ENCODE measurements at places on chromosomes 13 and 19.

DNA sequence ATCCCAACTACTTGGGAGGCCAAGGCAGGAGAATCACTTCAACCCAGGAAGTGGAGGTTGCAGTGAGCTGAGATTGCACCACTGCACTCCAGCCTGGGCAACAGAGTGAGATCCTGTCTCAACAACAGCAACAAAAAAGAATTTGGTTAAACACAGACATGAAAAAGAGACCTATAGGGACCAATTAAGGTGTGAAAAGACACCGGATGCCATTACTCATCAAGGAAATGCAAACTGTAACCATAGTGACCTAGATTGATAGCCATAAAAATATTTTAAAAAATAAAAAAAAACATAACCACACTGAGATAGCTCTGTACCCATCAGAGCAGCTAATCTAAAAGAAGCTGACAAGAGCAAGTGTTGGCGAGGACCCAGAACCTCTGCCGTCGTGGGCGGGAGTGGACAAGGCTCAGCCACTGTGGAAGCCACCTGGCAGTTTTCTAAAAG lies 37.1 kb upstream of the ISYNA1 start:
- no peak for DNase-seq

DNA sequence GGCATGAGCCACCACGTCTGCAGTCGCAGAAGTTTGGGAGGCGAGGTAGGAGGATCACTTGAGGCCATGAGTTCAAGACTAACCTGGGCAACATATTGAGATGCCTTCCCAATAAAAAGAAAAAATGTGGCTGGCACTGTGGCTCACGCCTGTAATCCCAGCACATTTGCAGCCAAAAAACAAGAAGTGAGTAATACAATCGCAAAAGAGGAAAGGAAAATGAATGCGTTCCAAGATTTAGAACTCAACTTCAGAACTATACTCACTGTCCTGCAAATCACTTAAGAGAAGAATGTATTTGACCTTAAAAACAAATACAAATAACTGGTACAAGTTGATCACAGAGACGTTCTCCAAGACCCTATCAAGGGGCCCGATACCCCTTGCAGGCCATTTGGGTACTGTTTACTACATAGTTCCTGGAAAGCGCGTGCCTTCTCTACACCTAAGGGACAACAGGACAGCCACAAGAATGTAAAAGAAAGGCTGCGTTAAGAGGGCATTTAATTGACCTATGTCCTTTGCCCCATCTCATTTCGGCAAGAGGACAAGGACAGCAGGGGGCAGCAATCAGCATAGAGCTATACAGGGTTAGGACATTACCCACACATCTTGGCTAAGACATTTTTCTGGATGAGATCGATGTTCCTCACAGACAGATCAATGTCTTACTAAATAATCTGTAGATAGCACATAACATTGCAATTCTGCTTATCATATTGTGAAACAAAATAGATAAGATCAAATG lies 41.3 kb downstream of the FLT3 start:
- peak; percentile 39 for DNase-seq

DNA sequence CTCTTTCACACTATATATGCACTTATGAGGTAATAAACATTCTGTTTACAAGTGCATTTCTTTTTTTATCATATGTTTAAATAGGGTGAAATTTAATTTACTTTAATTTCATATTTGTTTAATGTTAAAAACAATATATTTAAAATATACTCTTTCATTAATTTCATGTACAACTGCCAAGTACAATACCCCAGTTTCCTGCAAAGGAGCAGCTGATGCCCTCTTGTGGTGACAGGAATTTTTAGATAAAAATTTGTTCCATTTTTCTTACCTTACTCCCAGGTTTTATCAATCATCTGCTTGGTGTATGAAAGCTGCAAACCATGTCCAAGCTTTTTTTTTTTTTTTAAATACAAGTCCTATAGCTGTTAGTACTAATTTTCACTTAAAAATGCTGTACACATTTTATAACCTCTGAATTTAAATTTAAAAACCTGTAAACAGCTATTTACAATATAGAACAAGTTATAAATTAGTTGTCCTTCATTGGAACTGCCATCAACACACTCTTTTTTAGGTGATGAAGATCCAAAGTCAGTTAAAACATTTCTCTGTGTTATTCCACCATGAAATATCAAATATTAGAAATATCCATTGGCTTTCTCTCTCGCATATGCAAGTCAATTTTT lies 4.9 kb downstream of the PCDH20 start:
- DNase-seq, result no peak

GRCh38 chr13:30504081-30504480 lies 38.3 kb upstream of the HMGB1 start:
- no peak for DNase-seq

DNA sequence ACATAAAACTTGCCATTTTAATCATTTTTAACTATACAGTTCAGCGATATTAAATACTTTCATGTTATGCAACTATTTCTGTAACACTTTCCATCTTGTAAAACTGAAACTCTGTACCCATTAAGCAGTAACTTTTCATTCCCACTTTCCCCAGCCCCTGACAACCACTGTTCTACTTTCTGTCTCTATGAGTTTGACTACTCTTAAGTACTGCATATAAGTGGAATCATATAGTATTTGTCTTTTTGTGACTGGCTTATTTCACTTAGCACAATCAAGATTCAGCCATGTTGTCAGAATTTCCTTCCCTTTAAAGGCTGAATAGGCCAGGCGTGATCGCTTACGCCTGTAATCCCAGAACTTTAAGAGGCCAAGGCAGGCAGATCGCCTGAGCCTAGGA lies 56.2 kb downstream of the ARHGAP35 start:
- no peak for DNase-seq

DNA sequence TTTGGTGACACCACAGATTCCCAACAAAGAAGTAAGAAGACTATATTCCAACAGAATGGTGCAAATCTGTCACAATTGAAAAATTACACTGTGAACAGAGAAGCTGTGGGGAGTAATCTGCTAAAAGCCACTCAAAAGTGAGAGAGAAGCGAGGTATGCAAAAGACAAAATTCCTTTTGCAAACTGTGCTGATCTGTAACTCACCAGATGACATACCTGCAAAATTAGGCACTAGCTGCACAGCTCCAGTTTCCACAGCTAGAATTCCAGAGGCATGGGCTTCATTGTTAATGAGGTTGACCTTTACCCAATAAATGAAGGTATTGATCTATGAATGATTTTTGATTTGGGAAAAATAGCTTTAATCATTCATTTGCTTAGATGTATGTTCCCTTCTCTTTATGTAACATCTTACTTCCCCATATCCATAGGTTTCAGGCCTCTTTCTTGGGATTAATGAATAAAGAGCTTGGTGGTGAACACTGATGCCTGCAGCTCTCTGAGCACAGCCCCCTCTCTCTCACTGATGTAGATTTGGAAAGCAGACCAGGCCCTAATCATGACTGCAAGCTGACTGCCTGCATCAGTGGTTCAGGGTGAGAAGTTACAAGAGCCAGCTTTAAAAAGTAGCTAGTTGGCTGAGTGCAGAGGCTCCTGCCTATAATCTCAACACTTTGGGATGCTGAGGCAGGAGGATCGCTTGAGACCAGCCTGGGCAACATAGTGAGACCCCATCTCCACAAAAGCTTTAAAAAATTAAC lies 85.2 kb downstream of the LACC1 start:
- no peak for DNase-seq

GRCh38 chr13:94009701-94010100 lies 469.8 kb downstream of the DCT start:
- no peak for DNase-seq

DNA sequence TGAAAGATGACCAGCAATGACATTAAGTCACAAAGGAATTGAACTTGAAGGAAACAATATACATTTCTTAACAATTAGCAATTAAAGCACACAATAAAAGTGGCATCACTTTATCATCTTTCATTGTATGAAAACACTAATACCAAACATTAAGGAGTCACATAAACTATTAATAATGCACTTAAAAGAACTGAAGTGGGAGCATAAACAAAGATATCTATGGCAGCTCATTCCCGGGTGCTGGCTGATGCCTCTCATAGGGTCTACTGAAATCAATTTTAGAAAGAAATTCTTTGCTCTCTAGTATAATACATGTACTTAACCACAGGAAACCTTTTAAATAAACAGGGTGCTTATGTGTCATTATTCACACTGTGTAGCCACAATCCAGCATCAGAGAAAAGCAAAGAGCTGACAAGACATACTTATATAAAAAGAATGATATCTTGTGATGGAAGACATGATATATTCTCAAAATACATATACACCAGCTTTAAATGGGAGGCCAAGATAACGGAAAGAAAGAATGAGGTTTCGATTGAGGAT lies 1207.8 kb downstream of the EFNB2 start:
- no peak for DNase-seq

GRCh38 chr19:36120984-36121358 lies 5.7 kb downstream of the TBCB start:
- no peak for DNase-seq

DNA sequence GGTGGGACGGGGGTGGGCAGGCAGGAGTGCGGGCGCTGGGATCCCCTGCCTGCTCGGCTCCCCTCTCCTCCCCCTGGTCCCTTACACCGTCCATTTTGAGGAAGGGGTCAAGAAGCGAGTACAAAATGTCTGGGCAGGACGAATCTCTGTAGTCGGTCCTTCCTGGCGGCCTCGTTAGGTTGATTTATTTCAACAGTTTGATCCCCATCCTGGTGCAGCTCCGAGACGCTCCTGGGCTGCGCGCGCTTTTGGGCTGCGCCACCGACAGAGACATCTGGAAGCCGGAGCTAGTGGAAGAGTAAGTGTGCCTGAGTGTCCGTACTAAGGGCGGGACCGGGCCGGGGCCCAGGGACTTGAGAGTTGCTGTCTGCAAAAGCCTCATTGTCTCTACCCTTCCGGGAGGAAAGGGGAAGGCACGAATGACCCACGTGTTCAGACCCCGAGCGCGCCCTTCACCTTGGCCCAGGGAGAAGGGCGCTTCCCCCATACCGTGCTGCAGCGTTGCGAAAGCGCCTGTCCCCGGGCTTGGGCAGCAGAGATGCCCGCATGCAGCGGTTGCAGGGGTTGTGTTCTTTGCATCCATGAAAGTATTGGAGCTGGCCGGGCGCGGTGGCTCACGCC lies 1.8 kb downstream of the ZNF114 start:
- no peak for DNase-seq

- no peak for DNase-seq
Observed at GRCh38 chr13:50153876-50154275, 138.6 kb downstream of the KCNRG start.

- no peak for DNase-seq
Observed at GRCh38 chr13:98619556-98619955, 42.6 kb upstream of the STK24 start.

DNA sequence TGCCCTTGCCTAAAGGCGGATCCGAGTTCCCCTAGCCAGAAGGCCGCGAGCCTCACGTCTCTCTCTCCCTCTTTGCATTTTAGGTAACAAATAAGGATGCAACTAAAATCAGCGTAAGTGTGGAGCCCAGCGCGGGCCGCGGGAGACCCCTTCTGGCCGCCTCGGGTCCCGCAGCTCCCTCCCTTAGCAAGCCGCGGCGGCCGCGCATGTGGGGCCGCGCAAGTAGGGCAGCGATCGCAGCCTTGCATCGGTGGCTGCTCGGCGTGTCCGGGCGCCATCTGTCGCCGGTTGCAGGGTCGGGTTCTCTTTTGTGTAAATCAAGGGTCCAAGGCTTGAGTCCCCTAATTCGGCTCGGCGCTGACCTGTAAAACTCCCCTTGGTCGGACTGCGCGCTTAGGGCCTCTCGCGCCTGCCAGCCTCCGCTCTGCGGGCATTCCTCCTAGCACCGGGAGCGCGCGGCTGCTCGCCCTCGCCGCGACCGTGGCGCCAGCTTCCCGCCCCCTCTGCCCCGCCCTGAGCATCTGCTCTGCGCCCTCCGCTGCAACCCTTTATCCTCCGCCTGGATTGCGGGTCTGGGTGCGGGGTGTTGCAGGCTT lies 2.7 kb downstream of the VSTM2B start:
- DNase-seq, result peak; percentile 68

DNA sequence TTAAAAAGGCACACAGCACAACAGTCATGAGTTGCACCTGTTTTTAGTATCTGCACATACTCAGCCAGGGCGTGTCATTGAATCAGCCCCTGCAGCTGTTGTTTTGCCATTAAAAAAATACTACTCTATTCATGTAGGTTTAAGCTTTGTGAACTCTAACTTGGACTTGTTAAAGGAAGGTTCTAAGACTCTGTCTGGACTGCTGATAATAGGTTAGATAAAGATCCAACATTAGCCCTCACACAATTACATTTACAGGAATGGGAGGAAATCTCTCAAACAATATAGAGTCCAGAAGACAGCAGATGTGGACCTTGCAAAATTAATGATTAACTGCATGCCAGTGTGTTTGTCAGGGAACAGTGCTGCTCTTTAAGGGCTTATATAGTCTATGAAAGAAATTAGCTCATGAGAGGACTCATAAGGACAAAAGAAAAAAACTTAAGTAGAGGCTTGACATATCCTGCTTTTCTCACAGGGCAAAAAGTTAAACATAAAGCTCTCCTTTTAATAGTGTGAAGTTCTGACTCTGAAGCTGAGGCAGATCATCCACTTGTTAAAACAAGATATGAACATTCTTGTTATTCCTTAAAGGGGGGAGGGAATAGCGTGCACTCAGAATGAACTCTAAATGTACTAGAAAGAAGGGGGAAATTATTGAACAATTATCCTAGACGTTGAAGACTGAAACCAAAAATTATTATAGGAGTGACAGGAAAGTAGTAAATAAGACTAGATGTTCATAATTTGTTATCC lies 243.6 kb downstream of the NDFIP2 start:
- no peak for DNase-seq

DNA sequence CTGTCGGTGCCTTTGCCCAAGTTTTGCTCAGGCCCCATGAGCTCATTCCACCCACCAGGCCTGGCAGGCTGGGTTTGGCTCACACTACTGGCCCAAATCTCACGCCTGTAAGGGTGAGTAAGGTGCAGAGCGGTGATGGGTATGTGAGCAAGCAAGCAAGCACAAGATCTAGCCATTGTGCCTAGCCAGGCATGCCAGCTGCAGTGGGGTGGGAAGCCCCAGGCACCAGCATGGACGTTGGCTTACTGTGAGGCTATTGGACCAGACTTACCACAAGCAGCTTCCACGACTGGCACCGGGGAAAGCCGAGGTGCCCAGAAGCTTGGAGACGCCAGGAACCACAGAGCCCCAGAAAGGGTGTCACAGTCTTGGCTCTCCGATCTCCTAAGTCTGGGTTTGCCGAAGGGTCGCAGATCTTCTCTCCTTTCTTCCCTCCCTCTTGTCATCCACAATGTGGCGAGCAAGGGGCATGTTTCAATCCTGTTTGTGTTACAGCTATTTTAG lies 2659.4 kb upstream of the PCDH20 start:
- no peak for DNase-seq

- no peak for DNase-seq
Observed at GRCh38 chr19:35559281-35559659, 4.2 kb downstream of the ATP4A start.

Data from stimulated activated CD4-positive, alpha-beta T cell treated with anti-CD3 and anti-CD28 coated beads, Interleukin-12 subunit alpha, Interleukin-12 subunit beta, amount 100 ng/mL, for 4 hours (primary cell).